ENCODE measurements at places on chromosomes 7 and 10. TPM values are rescaled to one million over a fixed set of nuclear protein-coding genes. Genes with fewer than 3 reads are reported as not detected.

POLD2 gene
- 98.9 TPM for total RNA-seq

NXPH1 gene
- not detected for total RNA-seq

- DNase-seq = no peak
Measured at GRCh38 chr7:109295158-109295557, 725.5 kb downstream of the DNAJB9 start.

- DNase-seq = no peak
Measured at GRCh38 chr10:13862546-13863233, 275.9 kb downstream of the PRPF18 start.

MOSPD3 gene
- total RNA-seq = 11.0 TPM

ITIH2 gene
- not detected for total RNA-seq

DNA sequence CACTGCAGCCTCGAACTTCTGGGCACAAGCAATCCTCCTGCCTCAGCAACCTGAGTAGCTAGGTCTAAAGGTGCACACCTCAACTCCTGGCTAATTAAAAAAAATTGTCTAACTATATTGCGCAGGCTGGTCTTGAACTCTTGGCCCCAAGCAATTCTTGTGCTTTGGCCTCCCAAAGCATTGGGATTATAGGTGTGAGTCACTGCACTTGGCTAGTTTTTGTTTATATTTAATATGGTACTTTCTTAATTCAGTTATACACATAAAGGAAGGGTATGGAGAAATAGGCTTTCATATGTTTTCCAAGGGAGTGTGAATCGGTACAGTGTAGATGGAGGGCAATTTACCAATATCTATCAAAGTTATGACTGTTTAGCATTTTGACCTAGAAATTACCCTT lies 20.4 kb downstream of the NPVF start:
- no peak for DNase-seq

GRCh38 chr7:88795553-88795952 lies at the start of gene TEX47:
Gene TEX47 (minus strand): TSS chr7:88795737. CDS start chr7:88794942, 795 bp downstream.
- DNase-seq = no peak

DNA sequence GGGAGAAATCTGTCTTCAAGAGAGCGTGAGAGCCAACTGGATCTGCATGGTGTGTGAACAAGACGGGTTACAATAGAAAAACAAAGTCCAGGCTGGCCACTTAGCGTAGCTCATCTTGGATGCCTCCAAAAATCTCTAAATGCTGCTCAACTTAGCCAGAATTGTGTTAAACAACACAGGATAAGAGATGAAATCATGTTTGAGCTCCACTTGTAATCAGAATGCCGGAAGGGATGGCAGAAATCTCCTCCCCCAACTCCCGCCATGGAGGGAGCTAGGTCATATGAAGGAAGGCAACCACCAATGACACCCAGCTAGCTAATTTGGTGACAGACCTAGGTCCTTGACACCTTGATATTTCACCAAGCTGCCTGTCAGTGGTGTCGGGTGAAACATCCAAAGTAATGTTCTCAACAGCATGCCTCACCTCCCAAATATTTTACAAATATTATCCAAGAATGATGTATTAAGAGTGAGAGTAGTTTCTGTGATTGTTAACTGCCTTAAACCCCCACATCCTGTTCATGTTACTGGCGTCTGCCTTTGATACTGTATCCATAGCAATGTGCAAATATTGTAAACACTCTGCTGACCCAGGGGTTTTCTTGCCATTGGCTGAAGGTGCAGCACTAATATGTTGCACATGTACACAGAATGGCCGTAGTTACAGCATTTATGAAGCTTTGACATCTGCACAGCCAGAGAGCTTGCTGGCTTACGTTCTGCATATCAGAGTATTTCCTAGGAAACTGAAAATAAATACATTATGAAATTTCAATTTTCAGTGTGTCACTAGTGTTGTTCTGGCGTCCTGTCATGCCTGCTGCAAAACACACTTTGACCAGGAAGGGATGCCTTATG lies 25.8 kb downstream of the TMEM254 start:
- DNase-seq = no peak

TMEM229A gene
- 0.71 TPM for total RNA-seq

GRCh38 chr7:154380771-154381170 lies 328.6 kb downstream of the DPP6 start:
- DNase-seq = peak; percentile 24

TMEM196 gene
- not detected for total RNA-seq

DNA sequence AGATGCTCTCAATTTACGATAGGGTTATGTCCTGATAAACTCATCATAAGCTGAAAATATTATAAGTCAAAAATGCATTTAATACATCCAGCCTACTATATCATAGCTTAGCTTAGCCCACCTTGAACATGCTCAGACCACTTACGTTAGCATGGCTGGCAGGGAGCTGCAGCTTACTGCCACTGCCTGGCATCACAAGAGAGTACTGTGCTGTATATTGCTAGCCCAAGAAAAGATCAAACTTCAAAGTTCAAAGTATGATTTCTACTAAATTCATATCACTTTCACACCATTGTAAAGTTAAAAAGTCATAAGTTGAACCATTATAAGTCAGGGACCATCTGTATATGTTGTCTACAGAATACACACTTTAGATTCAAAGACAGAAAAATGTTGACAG lies 91.6 kb downstream of the HYCC1 start:
- no peak for DNase-seq

GRCh38 chr10:120738658-120739057 lies 112.5 kb upstream of the WDR11 start:
- DNase-seq = no peak

STAG3 gene
- total RNA-seq = 0.68 TPM

- DNase-seq = peak; percentile 37
Measured at GRCh38 chr10:77501152-77501845, 136.3 kb downstream of the KCNMA1 start.

GRCh38 chr10:101831169-101831811 lies 12.3 kb downstream of the KCNIP2 start:
- DNase-seq = no peak

LBX1 gene
- total RNA-seq = not detected

COMMD3 gene
- 74.8 TPM for total RNA-seq

DNA sequence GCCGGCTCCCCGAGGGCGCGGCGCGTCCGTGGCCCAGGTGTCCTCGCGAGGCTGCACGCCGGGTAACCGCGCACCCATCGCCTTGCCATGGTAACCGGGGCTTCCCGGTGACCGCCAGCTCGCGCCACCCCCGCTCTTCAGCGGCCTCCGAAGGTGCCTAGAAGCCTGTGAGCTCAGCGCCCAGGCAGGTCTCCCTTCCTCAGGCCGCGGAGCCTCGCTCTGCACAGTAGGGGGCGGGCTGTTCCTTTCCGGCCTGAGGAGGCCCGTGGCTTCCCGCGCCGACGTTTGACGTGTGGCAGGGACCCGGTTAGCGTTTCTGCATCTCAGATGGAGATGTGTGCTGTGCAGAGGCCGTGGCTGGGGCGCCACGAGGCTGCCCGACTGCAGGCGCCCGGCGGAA lies 117.1 kb downstream of the DYNC2I1 start:
- DNase-seq = no peak
